ENCODE measurements at places on chromosomes 2 and 18. TPM values are rescaled to one million over a fixed set of nuclear protein-coding genes. Genes with fewer than 3 reads are reported as not detected.

Gene TUBA3E
- not detected for total RNA-seq

Gene DSG1
- total RNA-seq, result not detected

Gene RNF152
- total RNA-seq, result 15.4 TPM

Gene TMEM198
- total RNA-seq, result 0.77 TPM

Gene GPR39
- total RNA-seq, result 3.1 TPM

Gene MATN3
- total RNA-seq, result 2.9 TPM

Gene SNRNP27
- 61.5 TPM for total RNA-seq

Gene VIT
- 0.37 TPM for total RNA-seq

Gene GPR75
- total RNA-seq, result 1.1 TPM

Gene CFAP65
- total RNA-seq, result not detected

Gene PPP4R1
- 114 TPM for total RNA-seq

Gene CREG2
- total RNA-seq, result 5.2 TPM

Gene VAPA
- total RNA-seq, result 339 TPM

Gene SPATS2L
- 88.4 TPM for total RNA-seq
